ENCODE measurements at places on chromosomes 2 and 18. TPM values are rescaled to one million over a fixed set of nuclear protein-coding genes. Genes with fewer than 3 reads are reported as not detected.

GRCh38 chr18:80191907-80192652, 55.2 kb downstream of the PARD6G start:
- no peak for DNase-seq

GRCh38 chr2:70126413-70126812, 39.1 kb downstream of the PCBP1 start:
- no peak for DNase-seq

DNA sequence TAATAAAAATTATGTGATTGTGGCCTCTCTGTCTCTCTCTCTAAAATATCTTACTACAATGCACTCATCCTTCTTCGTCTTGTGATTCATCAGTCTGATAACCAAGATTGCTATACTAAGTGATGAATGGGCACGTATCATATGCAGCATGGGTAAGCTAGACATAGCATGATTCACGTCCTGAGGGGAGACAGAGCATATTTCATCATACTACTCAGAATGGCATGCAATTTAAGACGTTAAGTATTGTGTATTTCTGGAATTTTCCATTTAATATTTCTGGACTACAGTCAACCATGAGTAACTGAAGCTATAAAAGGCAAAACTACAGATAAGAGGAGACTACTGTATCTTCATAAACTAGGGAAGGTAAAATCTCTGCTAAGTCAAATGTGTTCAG, 97.0 kb upstream of the CD226 start:
- peak; percentile 95 for DNase-seq

GRCh38 chr2:86764661-86765309, 25.9 kb downstream of the CD8A start:
- peak; percentile 64 for DNase-seq

Gene TXNDC2
- not detected for total RNA-seq

DNA sequence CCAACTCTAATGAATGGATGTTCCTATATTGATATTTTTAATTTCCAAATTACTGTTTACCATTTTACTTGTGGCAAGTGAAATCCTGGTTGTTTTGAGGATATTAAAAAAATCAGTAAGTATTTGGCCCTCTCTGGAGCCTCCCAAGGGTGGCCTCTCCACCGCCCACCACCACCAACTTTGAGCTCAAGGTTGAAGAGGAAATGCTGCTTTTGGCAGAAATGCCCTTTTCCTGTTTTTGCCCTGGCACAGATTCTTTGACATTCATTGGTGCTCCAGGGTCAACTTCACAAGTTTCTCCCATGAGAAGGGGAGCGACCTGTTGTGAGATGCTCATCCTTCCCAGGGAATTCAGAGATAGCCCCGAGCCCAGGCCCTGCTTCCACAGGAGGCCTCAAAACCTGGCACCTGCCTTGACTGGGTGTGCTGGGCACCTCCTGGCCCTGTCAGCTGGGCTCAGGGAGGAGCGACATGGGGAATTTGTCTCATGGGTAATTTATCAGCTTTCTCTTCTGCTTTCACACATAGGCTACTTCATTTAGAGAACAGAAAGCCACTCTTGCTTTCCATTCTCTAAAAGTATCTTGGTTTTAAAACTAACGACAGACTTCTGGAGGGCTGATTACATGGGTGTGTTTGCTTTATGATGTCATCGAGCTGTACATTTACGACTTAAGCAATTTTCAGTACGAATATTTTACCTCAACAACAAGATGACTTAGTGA, 6.9 kb downstream of the CD8A start:
- no peak for DNase-seq

DNA sequence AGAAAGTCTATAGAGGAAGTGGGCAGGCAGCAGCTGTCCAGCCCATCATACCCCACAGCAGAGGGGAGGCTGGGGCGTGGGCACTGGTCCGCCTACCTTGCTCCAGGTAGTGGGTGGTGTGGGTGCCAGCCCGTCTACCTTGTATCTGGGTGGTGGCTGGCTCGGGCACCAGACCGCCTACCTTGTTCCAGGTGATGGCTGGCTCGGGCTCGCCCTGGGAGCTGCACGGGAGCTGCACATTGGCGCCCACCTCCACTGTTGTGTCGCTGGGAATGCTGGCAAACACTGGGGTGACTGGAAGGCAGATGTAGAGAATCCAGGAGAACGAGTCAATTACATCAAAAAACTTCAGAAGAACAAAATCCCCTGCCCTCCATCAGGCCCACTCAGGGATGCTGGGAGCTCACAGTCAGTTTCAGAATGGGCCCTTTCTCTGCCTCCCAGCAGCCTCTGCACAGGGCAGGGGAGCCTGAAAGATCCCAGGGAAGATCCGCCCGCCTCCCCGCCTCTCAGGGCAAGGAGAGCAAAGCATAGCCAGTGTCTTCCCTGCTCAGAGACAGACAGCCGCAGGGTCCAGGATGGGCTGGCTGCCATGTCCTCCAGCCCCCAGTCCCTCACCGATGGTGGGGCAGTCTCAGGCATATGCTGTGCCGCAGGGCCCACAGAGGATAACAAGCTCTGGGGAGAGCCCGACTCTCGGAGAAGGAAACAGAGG, 82.3 kb downstream of the PXDN start:
- DNase-seq, result no peak

GRCh38 chr2:45936623-45936979, 285.1 kb downstream of the PRKCE start:
- DNase-seq, result no peak

- no peak for DNase-seq
These were observed 186.7 kb downstream of the TDRD15 start for GRCh38 chr2:21310493-21310892.

Gene CFC1B
- total RNA-seq, result not detected

GRCh38 chr18:23523429-23524212, 20.3 kb downstream of the RMC1 start:
- peak; percentile 29 for DNase-seq

DNA sequence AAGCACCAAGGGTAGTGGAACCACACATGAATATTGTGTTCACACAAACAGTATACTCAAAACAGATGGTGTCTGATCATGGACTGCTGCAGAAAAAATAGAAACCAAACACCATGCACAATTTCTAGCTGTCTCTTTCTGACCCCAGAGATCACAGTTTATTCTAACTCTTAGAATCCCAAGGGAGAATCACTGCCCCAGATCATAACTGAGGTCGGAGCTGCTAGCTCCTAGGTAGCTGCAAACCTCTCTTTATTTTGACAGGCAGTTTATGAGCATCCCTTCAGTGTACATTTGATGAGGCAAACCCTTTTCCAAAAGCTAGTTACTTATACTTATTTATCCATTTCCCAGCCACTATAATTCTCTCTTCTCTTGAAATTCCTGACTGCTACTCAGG, 439.1 kb upstream of the HNMT start:
- DNase-seq, result no peak

Gene STEAP3
- 67.8 TPM for total RNA-seq

DNA sequence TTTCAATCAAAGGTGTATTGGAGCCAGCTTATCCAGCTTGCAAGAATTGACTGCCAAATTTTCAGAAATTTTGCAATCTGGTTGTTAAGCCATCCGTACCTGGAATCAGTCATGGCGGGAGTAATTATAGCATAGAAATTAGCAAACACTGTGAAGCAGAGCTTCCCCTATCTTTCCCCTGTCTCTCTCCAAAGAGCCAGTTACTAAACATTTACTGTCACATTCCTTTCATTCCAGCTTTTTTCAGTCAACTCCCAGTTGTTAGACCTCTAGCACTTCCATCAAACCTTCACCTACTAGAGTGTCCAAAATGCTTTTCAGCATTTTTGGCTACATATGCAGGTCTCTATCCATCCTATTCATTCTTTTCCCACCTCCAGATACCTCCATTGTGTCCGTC, 137.4 kb downstream of the MC4R start:
- DNase-seq, result no peak

- no peak for DNase-seq
These were observed 409.2 kb upstream of the MYT1L start for GRCh38 chr2:2740238-2740775.

DNA sequence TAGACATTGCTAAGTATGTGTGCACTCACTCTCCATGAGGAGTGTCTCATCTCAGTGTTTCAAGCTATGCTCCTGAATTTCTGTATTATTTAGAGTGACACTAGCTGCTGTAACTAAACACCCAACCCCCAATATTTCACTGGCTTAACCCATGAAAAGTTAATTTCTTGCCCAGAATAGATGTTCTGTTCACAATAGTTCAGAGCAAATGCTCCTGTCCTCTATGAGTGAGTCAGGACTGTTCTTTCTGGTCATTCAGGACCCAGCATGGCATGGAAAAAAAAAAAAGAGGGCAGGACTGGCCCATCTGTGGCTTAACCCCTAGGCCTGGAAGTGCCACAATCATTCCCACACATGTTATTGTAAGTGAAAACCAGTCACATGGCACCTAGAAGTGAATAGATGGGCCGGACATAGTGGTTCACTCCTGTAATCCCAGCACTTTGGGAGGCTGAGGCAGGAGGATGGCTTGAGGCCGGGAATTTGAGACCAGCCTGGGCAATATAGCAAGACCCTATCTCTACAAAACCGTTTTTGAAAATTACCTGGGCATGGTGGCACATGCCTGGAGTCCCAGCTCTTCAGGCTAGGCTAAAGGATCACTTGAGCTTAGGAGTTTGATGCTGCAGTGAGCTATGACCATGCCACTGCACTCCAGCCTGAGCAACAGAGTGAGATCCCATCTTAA, 663.6 kb downstream of the IRS1 start:
- no peak for DNase-seq

GRCh38 chr2:173872714-173873113, 92.5 kb downstream of the SP3 start:
- DNase-seq, result no peak

DNA sequence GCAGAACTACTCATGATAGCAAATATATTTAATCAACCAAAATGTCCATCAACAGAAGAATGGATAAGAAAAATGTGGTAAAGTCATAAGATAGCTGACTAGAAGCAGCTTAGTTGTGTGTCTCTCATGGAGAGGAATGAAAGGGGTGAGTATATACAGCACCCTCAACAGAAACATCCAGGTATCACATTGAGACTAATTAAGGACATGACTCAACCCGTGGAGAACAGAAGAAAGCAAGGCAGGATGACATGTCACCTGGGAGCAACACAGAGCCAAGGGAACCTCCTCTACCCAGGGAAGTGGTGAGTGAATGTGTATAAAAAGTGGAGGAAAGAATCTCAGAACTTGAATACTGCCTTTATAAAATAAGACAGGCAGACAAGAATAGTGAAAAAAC, 1695.0 kb upstream of the CELF4 start:
- DNase-seq, result no peak

All from HT1080 (cell line).